SW 1271 (cell line): ENCODE measurements at places on chromosomes 11 and 22.

DNA sequence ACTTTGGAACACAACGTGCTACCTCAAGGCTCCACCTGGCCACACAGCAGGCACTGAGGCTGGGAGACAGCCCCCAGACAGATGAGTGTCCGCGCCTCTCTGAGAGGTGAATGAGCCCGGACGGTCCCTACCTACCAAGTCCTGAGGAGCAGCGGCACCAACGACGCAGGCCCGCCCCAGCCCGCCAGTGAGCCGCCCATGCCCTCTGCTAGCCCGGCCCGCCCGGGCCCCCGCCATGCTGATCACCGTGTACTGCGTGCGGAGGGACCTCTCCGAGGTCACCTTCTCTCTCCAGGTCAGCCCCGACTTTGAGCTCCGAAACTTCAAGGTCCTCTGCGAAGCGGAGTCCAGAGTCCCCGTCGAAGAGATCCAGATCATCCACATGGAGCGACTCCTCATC is at the start of gene DDI1:
TSS of gene DDI1 (plus strand) at position 53 of the 400 bp plus-strand sequence. CDS start at position 236, 183 bp downstream.
- no peak for DNase-seq

DNA sequence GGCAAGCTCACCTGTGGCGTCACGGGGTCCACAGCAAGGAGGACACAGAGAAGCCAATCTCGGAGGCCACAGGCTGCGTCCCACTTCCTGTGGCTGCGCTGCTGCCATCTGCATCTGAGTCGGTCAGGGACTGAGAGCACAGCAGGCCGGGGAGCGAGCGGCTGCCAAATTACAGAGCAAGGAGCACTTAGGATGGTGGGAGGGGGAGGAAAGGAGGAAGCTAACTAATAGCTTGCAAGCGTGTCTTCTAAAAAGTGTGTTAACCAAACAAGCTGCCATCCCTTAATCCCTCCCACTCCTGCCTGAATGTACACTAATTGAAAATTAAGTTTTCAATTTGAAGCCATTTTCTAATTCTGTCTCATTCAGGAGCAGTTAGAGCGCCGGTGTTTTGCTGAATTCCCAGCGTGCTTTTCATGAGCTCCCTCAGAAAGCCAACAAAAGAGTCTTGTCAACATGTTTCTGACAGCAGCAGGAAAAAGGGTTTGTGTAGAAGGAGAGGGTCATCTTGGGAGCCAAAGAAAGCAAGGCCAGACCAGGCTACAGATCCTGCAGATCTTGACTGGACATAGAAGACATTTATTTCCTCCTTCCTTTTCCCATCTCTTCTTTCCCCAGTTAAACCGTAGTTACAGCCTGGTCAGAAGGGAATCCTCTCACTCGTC is 42.4 kb upstream of the API5 start:
- no peak for DNase-seq

DNA sequence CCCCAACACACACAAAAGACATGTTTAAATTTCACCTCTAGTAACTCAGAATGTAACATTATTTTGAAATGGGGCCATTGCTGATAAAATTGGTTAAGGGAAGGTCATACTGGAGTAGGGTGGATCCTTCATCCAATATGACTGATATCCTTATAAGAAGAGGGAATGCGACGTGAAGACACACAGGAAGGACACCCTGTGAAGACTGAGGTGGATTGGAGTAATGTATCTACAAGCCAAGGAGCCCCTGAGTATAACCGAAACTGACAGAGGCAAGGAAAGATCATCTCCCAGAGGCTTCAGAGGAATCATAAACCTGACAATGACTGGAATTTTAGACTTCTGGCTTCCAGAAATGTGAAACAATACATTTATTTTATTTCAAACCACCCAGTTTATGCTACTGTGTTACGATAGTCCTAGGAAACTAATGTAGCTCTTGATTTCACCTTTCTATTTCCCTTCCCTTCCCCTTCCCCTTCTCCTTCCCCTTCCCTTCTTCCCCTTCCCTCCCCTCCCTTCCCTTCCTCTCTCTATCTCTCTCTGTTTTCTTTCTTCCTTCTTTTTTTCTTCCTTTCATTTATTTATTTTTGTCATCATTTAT is 1775.4 kb downstream of the LRRC4C start:
- DNase-seq: no peak

DNA sequence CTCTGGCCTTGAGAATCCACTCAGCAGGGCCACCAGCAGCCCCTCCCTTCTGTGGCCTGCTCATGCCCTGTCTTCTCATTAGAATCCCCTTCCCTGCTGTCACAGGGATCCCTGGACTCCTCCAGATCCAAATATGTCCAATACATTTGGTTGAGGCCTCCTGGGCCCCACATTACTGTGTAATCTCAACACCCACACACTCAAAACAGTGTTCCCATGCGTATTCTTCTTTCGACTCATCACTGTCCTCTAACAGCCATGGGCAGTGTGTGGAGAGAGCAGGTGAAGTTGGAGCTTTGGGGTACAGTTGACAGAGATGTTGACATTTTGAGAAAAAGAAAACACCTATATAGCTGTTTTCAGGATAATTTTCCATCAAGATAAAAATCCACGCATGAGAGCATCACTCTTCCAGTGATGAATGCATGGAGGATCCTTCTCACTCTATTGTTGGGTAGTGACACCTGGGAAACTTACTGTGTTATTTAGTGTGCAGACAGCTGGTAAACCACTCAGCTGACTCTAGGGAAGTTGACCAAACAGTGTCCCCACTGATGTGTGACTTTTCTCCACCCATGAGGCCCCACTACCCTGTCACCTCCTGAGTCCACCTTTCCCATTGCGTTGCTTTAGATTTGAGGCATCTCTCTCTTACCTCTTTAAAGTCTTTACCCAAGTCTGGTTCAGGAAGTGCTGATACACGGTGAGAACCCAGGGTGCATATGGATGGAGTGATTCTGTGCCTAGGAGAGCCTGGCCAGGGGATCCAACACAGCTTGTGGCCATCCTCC is 28.7 kb upstream of the VPREB1 start:
- DNase-seq: no peak

GRCh38 chr11:18332302-18332701 is 9.9 kb downstream of the GTF2H1 start:
- no peak for DNase-seq

DNA sequence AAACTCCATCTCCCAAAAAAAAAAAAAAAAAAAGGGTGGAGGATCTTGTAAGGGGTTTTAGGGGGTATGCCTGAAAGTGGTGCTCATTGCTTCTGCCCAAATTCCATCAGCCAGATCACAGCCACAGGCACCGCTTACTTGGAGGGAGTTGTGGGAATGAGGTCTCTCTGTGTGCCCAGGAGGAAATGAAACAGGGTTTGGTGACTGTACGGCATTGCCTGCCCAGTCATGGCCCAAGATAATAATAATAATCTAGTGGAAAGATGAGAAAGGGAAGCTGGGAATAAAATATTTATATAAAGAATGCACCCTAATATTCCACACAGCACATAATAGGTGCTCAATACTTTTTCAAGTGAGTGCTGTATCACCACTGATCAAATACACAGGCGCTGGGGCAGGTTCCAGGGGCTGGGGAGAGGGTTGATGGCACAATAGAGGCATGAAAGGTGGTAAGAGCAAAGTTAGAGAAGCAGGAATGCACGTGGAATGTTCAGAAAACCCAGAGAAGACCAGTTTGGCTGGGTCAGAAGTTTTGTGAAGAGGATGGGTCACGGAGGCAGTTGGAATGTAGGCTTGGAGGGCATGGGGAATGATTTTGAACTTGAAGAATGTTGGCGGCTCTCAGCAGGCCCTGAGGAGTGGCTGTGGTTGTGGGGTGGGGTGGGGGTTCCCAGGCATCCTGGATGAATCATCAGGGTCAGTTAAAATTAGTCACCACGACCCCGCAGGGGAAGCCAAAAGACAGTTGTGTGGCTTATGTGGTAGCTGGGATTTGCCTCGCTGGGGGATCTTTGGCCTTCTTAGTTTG is 12.5 kb upstream of the MB start:
- peak; percentile 87 for DNase-seq

DNA sequence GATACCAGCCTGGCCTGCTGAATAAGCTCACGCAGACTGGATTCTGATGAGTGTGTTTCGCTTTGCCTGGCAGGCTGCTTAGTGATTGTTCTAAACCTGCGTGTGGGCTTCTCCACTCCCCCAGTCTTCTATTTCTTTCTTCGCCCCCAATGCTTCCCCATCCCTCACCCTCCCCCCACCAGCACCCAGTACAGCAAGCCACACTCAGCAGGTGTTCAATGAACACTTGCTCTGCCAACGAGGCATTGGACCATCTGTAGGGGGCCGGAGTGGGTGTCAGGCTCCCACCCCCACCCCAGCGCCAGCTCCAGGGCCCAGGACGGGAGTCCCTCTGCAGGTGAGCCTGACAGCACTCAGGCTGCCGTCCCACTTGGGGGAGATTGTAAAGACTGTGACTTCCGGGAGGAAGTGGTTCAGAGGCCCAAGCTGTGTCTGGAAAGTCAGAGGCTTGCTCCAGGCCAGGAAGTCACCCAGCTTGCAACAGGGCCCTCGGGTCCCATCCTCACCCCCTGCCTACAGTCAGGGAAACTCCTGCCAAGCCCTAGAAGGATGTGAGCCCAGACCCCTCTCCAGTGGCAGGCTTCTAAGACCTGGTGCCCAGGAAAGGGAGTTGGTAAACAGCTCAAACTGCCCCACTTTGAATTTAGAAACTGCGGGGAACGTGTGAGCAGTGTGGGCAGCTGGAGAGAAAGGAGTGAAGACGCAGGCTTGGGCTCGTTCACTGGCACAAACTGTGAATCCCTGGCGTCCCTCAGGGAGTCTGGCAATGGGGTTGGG is 66.3 kb upstream of the PRDM11 start:
- DNase-seq: no peak

DNA sequence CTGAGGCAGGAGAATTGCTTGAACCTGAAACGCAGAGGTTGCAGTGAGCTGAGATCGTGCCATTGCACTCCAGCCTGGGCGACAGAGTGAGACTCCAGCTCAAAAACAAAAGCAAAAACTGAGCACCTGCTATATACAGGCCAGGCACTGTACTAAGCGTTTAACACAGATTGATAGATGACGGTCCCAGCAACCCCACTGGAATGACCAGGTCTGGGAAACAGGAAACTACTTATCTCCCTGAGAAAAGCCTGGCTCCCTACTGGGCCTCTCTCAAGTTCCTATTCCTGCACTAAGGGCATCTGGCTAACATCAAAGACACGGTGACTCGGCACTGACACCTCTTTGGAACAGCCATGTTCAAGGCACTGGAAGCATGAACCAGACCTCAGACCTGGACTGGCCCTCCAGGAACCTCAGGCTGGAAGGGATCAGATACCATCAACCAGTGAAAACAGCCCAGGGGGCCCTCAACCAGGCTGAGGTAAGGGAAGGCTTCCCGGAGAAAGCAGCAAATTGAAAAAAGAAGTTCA is 16.6 kb downstream of the ARAP1 start:
- peak; percentile 38 for DNase-seq

- DNase-seq: no peak
Measured at GRCh38 chr11:68375337-68375736, 62.9 kb downstream of the LRP5 start.

GRCh38 chr11:22336587-22336986 is 1.6 kb upstream of the SLC17A6 start:
- no peak for DNase-seq

DNA sequence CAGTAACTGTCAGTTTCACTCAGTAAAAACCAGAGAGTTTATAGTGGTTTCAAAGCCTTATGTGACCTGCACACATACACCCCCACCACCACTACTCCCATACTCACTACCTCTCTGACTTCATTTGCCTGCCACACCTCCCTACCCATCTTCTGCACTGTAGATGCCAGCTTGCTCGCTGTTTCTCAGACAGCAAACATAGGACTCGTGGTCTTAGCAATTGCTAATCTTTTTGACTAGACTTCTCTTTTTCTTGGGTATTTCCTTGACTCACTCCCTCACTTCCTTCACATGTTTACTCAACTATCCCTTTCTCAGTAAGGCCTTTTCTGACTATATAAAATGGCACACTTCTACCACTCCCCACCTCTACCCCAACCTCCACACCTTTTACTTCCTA is 27.8 kb downstream of the CEP295 start:
- DNase-seq: no peak

DNA sequence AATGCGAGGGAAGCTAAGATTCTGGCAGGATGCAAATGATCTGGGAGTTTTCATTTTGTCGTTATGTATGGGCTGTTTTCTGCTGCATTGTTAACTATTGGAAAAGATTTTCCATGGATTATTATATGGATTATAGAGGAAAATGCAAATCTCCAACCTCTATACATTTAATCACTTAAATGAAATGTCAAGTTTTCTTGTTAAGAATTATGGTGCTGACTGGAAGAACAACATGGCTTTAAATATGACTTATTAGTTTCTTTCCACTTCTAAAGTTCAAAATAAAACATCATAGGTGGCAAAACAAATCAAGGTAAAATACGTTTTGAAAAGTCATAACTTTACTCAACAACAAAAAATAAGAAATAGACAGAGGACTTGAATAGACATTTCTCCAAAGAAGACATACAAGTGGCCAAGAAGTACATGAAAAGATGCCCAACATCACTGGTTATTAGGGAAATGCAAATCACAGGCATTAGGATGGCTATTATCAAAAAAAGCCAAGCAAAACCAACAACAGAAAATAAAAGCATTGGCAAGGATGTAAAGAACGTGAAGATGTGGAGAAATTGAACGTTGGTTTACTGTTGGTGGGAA is 56.2 kb upstream of the CLDN5 start:
- no peak for DNase-seq

GRCh38 chr22:40001106-40001505 is 6.4 kb downstream of the FAM83F start:
- no peak for DNase-seq

DNA sequence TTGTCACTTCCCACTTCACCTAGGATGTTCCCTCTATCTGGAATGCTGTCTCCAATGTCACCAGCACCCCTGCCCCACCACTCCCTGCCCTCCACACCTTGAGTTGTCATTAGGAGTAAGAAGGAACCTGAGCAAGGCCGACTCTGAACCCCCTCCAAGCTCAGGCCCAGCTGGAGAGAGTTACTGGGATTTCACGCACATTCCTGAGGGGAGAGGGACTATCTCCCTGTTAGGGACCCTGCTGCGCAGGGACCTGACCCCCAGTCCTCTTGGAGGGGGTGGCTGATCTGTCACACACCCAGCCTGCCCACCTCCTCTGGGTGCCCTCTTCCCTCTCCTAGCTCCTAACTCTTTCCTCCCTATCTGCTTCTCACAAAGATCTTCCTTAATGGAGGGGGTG is 81.7 kb downstream of the NECTIN1 start:
- DNase-seq: no peak

DNA sequence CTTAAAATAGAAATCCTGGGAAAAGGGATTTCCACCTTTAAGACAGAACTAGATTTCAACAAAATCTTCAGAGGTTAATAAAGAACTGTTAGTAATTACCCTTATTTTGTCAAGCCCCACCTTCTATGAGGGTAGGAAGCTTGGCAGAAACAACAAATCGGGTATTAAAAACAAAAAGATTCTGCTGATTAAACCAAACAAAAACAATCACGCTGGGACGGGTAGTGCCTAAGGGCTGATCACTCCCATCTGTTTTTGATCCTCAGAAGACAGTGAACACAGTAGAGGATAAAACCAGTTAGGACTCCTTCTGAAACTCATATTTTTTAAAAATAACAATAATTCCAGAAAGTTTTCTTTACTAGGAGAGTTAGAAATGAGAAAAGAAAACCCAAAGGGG is 441.3 kb upstream of the API5 start:
- no peak for DNase-seq

- no peak for DNase-seq
Measured at GRCh38 chr11:67178878-67179277, 59.8 kb downstream of the KDM2A start.
